ENCODE measurements at places on chromosomes 13 and 19. TPM values are rescaled to one million over a fixed set of nuclear protein-coding genes. Genes with fewer than 3 reads are reported as not detected.

DNA sequence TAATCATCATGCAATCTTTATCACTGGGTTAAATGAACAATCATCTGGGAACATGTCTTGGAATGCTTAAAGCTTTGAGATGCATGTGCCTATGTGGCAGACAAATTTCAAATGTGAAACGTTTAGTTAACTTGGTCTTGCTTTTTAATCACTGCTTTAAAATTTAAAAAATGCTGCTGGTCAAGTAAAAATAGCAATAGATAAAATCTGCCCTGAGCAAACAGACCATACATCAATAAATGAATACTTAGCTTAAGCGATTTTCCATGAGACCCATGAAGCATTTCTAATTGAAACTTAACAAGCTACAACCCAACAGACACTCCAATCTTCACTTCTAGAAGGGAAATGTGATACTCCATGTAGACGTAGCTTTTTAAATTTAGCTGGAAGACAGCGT, 1.9 kb upstream of the KL start:
- no peak for DNase-seq

DNA sequence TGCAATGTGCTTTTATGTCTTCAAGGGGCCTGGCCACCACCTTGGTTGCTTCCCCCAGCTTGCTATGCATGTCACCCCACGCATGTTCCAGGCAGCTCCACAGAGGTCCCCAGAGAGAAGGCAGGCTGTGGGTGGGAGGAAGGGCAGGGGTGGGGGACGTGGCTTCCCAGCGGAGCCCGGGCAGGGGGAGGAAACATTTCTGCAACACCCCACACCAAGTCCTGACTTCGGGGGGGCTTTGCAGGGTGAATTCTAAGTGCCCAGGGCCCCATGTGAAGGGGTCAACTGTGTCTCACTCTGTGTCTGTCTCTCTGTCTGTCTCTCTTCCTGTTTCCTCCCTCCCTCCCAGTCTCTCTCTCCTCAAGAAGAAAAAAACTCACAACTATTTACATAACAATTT, 39.6 kb downstream of the LTBP4 start:
- no peak for DNase-seq

DNA sequence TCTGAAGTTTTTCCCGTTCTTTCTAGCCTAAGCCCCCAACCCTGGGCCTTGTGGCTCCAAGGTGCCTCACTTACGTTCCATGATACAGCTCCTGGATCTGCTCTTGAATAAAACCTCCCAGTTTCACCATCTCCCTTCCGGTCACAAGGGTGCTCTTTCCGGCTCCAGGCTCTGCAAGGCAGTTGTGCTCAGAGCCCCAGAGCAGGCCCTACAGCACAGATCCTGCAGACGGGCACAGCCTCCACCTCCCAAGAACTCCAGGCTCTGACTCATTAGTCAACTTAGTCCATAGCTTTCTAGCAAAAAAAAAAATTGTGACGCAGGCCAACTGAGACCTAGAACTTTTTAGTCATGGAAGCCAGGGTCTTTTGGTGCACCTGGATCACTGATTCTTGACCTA, 33.9 kb upstream of the SLC7A10 start:
- DNase-seq, result no peak

DNA sequence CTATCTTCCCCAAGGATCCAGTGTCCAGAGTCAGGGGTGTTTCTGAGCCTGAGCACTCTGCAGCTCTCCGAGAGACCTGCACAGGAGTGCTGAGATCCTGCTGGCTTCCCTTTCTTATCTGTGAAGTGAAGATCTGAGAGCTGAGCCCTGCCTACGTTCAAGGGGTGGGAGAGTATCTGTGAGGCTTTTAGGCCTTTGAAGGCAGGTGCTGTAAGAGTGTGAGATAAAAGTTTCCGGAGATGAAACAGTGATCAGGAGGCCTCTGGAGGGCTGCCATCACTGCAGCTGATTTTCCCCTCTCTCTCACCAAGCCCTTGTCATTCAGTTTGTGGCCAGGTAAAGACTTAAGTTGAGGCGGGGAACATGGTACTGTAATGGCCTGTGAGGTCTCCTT, 83.1 kb downstream of the AKAP11 start:
- DNase-seq, result no peak

DNA sequence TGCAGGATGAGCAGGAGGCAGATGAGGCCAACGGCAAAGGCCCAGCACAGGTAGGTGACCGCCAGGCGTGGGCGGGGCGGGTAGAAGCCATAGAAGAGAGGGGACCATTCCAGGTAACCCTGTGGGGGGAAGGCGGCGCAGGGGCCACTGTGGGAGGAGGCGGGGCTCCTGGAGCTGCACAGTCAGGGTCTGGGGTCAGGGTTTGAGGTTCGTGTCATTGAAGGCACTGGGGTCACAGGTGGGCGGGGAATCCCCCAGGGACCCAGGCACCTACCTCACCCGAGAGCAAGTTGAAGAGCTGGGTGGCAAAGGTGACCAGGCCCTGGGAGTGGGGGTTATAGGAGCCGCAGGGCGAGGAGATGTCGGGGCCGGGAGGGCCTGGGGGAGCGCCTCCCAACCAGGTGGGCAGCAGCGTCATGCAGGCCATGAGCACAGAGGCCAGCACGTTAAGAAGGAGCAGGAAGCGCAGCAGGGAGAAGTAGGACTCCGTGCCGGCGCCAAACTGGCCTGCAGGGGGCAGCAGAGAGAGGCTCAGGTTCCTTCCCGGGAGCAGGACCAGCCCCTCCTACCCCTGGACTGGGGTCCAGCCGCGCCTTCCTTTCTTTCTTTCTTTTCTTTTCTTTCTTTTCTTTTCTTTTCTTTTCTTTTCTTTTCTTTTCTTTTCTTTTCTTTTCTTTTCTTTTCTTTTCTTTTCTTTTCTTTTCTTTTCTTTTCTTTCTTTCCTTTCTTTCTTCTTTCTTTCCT, 4.6 kb downstream of the TMC4 start:
- DNase-seq, result peak; percentile 97

DNA sequence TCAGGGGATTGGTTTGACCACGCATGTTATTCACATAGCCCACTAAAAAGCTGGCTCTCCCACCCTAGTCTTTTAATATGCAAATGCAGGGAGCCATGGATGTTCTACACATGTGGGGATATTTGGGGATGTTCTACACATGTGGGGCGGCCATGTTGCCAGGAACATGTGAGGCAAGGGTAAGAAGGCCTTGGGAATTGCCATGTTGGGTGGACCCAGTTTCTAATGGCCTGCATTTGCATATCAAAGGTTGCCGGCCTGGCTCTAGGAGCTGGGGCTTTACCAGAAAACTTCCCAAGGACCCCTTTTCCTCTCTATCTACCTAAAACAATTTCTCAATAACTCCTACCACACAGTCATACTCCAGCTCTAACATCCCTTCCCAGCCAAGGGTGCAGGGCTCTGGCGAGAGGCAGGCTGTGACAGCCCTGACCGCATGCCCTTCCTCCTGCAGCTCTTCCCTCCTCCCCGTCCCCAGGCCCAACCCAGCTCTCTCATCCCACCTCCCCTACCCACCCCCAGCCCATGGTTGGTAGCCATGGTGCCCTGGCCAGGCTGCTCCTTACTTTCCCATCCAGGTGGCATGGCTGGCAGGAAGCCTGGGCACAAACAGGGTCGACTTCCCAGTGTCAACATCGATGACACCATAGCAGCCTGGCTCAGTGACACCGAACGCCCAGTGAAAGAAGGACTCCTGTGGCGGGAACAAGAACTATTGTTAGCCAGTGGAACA, 11.0 kb downstream of the PEPD start:
- DNase-seq, result no peak

- no peak for DNase-seq
Measured at GRCh38 chr13:37290716-37291505, 185.4 kb upstream of the CSNK1A1L start.

DNA sequence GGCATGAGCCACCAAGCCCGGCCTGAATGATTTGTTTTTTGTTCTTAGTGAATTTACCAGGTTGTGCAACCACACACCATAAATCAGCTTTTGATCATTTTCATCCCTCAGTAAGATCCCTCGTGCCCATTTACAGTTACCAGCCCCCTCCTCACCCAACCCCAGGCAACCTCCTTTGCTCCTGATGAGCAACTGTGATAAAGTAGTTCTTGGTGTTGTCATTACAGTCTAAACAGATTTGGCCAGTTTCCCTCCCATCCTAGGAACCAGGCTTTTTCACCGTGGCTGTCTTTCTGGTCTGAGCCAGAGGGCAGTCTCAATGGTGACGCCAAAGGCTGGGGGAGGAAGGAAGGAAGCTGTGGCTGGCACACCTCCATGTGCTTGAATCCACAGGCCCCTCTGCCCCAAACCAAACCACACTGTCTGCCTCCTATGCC, 61.2 kb upstream of the WDFY2 start:
- no peak for DNase-seq

- DNase-seq, result no peak
Measured at GRCh38 chr13:46953941-46954340, 57.1 kb upstream of the HTR2A start.

GRCh38 chr19:10835089-10835753, 791 bp downstream of the TMED1 start:
- peak; percentile 74 for DNase-seq

GRCh38 chr19:10712045-10712444, 5.8 kb upstream of the DNM2 start:
- DNase-seq, result no peak

- DNase-seq, result no peak
Measured at GRCh38 chr13:113058129-113058987, 47.2 kb upstream of the F7 start.

GRCh38 chr19:10514211-10515145, 2.8 kb downstream of the S1PR5 start:
- DNase-seq, result no peak

- no peak for DNase-seq
Measured at GRCh38 chr19:32828139-32828538, 41.4 kb downstream of the SLC7A9 start.

DNA sequence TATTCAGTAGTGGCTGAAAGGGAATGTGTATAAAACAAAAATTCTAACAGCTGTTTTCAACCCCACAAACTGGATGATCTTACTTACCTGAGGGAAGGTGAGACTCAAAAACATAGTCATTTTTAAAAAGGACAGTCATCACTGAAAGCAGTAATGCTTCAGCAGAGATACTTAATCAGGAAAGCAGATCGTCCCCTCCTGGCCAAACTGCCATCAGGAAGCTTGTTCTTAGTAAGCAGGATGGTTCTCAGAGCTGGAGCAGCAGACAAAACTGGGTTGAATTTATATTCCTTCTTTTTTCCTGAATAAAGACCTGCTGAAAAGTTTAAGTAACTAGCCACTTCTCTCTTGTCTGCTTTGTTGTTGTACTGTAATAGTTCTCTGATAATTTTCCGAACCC, 1156.5 kb downstream of the OLFM4 start:
- no peak for DNase-seq

GRCh38 chr13:48078251-48078656, 16.6 kb downstream of the MED4 start:
- DNase-seq, result no peak

GRCh38 chr13:59437544-59438301, 726.0 kb downstream of the DIAPH3 start:
- DNase-seq, result no peak

GRCh38 chr13:46385946-46386345, 1.1 kb downstream of the RUBCNL start:
- no peak for DNase-seq

DNA sequence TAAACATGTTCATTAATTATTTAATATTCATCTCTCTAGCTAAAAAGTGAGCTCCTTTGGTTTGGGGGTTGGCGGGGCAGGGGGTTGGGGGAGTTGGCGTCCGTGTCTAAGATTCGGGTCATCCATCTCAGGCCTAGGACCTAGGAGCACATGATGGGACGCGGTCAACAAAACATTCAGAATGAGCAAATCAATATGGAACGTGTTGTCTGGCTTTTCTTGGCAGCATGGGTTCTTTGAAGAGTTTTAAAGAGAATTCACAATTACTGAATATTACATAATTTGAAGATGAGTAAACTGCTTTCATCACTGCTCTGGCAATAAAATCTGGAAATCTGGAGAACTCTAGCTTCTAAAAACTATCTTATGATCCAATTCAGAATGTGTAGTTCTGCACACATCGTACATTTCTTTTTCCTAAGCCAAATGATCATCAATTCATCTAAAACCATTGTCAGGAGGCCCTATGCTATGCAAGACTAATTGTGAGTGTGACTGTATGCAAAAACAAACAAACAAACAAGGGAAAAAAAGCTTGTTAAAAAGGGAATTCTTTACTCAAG, 5.4 kb upstream of the ARGLU1 start:
- DNase-seq, result no peak

DNA sequence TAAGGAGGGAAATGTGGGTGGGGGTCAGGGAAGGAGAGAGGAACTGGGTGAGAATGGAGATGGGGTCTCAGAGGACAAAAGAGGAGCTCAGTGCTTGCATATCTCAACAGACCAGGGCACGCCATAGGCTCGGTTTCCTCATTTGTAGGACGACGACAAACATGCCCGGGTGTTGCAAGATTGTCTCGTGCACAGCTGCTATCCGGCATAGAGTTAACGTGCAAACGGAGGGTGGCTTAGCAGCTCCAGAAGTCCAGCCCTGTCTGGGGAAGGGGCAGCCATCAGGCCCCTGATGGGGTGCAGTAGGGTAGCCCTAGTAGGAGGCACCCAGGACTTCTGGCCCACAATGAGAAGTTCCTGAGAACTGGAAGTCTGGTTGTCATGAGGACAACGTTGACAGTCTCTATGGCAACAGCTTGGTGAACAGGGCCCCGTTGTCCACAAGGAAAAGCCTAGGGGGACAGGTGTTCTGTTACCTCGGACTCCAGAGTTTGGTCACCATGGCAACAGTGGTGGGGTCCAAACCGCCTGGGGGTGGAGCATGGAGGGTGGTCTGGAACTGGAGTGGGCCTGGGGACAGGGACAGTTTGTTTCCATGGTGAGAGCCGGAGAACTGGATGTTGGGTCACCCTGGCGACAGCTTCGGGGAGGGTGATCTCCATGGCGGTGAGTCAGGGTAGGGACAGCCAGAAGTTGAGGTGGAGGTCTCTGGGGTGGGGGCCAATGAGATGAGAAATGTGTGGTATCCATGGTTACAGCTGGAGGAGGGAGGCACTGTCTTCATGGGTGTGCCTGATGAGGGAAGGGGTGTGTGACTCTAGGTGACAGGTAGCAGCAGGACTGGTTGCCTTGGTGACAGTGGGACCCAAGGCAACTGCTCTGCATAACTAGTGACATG, 16.8 kb downstream of the TM6SF2 start:
- no peak for DNase-seq

- no peak for DNase-seq
Measured at GRCh38 chr13:92158346-92158745, 759.9 kb downstream of the GPC5 start.

- peak; percentile 78 for DNase-seq
Measured at GRCh38 chr19:35211545-35212230, 16.9 kb downstream of the FAM187B start.

Gene KCNC3
- 3.8 TPM for total RNA-seq

Gene CPB2
- not detected for total RNA-seq

Gene MRI1
- total RNA-seq, result 15.4 TPM

Gene SIGLEC8
- not detected for total RNA-seq

Gene SBK2
- total RNA-seq, result 2.0 TPM

Gene ATP8A2
- total RNA-seq, result 0.08 TPM

Gene RNF113B
- not detected for total RNA-seq

Gene DEDD2
- 10.2 TPM for total RNA-seq

Gene PALM
- total RNA-seq, result 18.9 TPM

Gene FLT3
- total RNA-seq, result 0.05 TPM

Gene COX6B2
- total RNA-seq, result not detected

Data from cardiac septum (tissue), 1 donor.